ENCODE measurements at places on chromosomes 13 and 19.

DNA sequence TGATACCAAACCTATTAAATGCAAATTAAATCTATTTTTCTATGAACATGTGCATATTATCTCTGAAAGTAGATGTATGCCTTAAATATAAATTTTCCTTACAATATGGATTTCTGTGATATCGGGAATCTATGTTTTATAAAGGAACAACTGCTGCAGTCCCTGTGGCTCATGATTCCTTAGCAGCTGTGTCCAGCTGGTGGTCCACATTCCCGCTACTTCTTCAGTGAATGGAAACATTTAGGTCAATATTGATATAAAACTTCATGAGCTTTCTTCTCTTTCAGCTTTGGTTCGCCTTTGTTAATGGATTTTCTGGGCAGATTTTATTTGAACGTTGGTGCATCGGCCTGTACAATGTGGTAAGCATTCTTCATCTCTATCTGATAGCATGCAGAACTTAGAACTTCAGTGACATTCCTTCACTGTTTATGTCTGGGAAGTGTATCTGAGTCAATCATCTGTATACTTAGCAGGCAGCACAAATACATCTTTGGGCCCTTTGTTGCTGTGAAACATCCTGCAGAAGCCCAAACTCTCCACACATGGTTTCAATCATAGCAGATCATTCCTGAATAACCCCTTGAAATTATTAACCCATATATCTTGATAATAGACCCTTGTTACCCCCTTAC lies 223.9 kb downstream of the SHISA2 start:
- no peaks in the 10 kb centered on the region for H3K36me3 ChIP-seq
- no peak for DNase-seq
- H3K4me1 ChIP-seq = no peaks in the 10 kb centered on the region
- H3K27me3 ChIP-seq = no peaks in the 10 kb centered on the region

DNA sequence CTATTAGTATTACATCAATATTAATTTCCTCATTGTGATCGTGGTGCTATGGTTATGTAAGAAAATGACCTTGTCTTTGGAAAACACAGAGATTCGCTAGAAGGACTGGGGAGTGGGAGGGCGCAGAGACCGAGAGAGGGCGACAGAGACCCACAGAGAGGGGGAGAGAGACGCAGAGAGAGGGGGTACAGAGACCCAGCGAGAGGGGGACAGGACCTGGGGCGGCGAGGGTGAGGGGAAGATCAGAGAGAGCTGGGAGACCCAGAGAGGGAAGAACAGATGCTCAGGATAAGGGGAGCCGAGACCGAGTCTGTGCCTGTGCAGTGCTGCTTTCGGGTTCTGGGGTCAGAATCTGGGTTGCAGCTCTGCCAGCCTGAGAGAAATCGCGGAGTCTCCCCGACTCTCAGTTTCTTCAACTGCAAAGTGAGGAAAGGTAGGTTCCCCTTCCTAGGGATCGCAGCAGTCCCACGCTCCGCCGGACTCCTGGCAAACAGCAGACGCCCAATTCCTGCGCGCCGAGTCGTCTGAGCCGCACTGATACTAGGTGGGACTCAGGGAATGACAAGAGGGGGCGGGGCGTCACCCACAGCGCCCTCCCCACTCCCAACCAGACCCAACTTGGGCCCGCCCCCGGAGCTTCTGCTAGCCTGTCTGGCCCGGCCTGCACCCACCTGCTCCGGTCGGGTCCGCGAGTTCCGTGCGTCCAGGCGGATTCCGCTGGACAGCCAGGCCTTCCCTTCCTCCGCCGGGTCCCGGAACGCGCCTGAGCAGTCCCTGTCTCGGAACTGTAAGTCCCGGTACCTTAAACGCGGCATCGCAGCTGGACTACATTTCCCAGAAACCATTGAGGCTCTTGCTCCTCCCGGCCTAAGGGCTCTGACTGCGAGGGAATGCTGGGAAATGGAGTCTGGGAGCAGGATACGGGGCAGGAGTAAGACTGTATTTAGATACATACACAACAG lies 15.3 kb downstream of the IZUMO2 start:
- peaks cover 10% of the 10 kb centered on the region for H3K4me1 ChIP-seq
- peaks cover 6% of the 10 kb centered on the region for H3K27me3 ChIP-seq
- H3K27ac ChIP-seq = no peak overlapping the region
- no peaks in the 10 kb centered on the region for H3K36me3 ChIP-seq
- peak; percentile 86 for DNase-seq

DNA sequence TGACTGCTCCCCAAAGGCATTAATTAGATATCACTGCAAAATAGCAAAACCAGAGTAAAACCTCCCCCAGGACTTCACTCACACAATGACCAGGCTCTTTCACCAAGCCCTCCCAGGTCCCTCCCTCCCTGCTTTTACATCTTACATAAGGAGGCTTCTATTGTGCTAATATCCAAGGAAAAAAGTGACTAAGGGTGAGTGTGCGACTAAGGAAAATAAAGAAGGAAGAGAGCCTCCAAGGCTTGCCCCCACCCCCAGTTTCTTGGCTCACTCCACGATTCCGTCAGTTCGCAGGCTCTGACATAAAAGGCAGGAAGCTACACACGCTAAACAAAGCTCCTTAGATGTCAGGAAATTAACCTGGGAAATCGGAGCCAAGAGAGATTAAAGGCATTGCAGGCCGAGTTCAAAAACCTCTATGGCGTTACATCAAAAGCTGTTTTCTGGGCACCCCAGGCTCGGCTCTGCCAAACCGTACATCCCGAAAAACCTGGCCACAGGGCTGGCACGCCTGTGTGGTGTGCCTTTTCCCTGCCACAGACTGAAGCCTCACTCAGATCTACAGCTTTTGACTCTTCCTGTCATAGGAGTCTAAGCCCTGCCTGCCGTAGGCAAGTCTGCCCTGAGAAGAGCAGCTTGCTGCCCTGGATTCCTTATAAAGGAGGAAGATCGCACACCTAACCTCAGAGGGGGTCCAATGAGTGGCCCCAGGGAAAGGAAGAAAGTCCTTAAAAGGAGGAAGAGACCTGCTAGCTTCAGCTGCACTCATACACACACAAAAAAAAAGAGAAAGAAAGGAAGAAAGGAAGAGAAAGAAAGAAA lies 67.0 kb upstream of the SERP2 start:
- no peaks in the 10 kb centered on the region for H3K36me3 ChIP-seq
- H3K4me3 ChIP-seq = no peak overlapping the region
- no peaks in the 10 kb centered on the region for H3K4me1 ChIP-seq
- DNase-seq = no peak
- H3K27me3 ChIP-seq = no peaks in the 10 kb centered on the region

DNA sequence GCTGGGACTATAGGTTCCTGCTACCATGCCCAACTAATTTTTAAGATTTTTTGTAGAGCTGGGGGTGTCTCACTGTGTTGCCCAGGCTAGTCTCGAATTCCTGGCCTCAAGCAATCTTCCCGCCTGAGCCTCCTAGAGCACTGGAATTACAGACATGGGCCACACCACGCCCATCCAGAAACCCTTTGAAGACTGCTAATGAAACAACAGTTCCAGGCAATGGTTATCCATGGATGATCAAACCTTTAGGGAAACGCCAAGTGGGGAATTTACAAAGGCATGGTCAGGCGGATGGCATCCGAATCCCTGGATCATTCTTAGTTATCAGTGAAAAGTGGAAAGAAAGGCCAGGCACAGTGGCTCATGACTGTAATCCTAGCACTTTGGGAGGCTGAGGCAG lies 16.9 kb upstream of the DNMT1 start:
- H3K27ac ChIP-seq = no peak overlapping the region
- no peaks in the 10 kb centered on the region for H3K4me1 ChIP-seq
- H3K36me3 ChIP-seq = no peaks in the 10 kb centered on the region
- no peak for DNase-seq

DNA sequence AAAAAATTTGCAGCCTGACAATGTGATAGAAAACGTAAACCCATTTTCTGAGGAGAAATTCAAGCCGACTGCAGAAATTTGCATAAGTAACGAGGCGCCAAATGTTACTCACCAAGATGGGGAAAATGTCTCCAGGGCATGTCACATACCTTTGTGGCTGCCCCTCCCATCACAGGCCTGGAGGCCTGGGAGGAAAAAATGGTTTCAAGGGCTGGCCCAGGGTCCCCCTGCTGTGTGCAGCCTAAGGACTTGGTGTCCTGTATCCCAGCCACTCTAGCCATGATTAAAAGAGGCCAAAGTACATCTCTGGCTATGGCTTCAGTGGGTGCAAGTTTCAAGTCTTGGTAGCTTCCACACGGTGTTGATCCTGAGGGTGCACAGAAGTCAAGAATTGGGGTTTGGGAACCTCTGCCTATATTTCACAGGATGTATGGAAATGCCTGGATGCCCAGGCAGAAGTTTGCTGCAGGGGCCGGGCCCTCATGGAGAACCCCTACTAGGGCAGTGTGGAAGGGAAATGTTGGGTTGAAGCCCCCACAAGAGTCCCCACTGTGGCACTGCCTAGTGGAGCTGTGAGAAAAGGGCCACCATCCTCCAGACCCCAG lies 1842.3 kb downstream of the PCDH9 start:
- H3K27ac ChIP-seq = no peak overlapping the region
- no peaks in the 10 kb centered on the region for H3K36me3 ChIP-seq
- no peak for DNase-seq
- no peaks in the 10 kb centered on the region for H3K4me1 ChIP-seq
- H3K4me3 ChIP-seq = no peak overlapping the region
- H3K27me3 ChIP-seq = no peaks in the 10 kb centered on the region

- no peak for DNase-seq
- no peaks in the 10 kb centered on the region for H3K4me1 ChIP-seq
- H3K27ac ChIP-seq = no peak overlapping the region
- H3K36me3 ChIP-seq = no peaks in the 10 kb centered on the region
- no peak overlapping the region for H3K4me3 ChIP-seq
- no peaks in the 10 kb centered on the region for H3K27me3 ChIP-seq
These were observed 128.1 kb downstream of the EFNB2 start for GRCh38 chr13:106407338-106407737.

- no peak overlapping the region for H3K27ac ChIP-seq
- H3K36me3 ChIP-seq = no peaks in the 10 kb centered on the region
- peak; percentile 37 for DNase-seq
These were observed 91.8 kb downstream of the UBL3 start for GRCh38 chr13:29758531-29759114.

DNA sequence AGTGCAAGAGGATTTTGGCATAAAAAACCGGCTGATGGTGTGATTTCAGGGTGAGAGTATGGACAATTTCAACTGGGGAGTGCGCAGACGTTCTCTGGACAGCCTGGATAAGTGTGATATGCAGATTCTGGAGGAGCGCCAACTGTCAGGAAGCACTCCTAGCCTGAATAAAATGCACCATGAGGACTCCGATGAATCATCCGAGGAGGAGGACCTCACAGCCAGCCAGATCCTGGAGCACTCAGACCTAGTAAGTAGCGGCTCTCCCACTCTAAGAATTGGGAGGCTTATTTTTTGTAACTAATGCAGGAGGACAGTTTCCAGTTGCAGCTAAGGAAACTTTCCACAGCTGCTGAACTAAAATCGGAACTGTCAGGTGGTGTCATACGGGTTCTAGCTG lies 53.6 kb downstream of the ZAR1L start:
- no peaks in the 10 kb centered on the region for H3K27me3 ChIP-seq
- peaks cover 3% of the 10 kb centered on the region for H3K36me3 ChIP-seq
- no peaks in the 10 kb centered on the region for H3K4me1 ChIP-seq
- H3K4me3 ChIP-seq = no peak overlapping the region

GRCh38 chr13:69579351-69579750 lies 528.3 kb upstream of the ATXN8OS start:
- H3K27ac ChIP-seq = no peak overlapping the region
- H3K36me3 ChIP-seq = no peaks in the 10 kb centered on the region
- no peak overlapping the region for H3K4me3 ChIP-seq
- DNase-seq = no peak

DNA sequence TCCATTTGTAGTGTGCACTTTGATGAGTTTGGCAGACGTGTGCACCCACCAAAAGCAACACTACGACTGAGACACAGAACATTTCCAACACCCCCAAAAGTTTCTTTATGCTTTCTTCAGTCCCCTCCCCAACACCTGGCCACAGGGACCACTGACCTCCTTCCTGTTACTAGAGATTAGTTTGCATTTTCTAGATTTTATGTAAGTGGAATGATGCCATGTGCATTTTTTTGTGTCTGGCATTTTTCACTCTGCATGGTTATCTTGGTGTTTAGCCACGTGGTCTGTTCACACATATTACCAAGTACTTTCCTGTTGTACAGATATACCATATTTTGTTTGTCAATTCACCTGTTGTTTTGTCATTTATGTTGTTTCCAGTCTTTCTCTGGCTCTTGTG lies 44.6 kb upstream of the URI1 start:
- H3K4me1 ChIP-seq = no peaks in the 10 kb centered on the region
- H3K36me3 ChIP-seq = no peaks in the 10 kb centered on the region
- no peak overlapping the region for H3K27ac ChIP-seq
- DNase-seq = no peak
